D721Med (cell line): ENCODE measurements at places on chromosomes 12 and 14.

GRCh38 chr12:22686193-22686592, 61.2 kb downstream of the ETNK1 start:
- no peak for DNase-seq

- DNase-seq = no peak
Observed at GRCh38 chr12:31524791-31525495, 66.0 kb downstream of the DENND5B start.

DNA sequence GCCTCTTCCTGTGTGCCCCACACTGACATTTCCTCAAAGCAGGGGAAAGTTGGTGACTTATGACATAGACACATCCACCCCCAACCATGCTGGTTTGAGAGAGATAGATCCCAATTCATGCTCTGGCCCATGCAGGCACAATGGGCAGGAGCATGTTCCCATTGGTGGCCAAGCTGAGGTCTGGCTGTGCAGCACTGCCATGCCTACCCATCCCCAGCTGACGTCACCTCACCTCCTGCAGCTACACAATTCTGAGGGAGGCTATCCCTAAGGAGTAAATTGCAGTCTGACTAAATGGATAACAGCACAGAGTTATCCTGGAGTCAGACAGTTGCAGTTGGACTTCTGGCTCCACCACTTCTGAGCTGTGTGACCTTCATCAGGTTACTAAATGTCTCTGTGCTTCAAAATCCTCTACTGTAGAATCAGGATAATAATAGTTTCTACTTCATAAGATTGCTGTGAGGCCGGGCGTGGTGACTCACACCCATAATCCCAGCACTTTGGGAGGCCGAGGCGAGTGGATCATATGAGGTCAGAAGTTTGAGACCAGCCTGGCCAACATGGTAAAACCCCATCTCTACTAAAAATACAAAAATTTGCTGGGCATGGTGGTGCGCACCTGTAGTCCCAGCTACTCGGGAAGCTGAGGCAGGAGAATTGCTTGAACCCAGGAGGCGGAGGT, 323.9 kb downstream of the BCL11B start:
- DNase-seq = no peak

- DNase-seq = no peak
Observed at GRCh38 chr12:117069926-117070900, 29.0 kb downstream of the TESC start.

GRCh38 chr12:51421266-51421884, 3.3 kb upstream of the SLC4A8 start:
- peak; percentile 42 for DNase-seq

GRCh38 chr14:67738740-67739504, 37.2 kb downstream of the RDH12 start:
- no peak for DNase-seq

DNA sequence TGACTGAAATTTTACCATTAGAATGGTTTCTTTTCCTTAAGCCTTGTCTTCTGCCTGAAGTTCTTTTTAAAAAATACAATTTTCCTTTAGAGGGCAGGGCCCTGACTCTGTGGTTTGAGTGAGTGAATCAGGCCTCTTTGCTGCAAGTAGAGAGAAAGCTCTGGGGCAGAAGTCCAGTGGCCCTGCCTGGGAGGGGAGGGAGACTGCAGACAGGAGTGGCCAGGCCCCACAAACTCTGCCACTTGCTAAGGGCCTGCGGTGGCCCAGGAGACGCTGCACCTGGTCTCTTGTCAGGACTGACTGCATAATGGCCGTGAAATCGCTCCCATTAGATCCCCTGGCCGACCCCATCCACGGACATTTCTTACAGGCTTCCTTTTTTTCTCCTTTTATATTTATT, 25.5 kb downstream of the TSPAN11 start:
- no peak for DNase-seq

DNA sequence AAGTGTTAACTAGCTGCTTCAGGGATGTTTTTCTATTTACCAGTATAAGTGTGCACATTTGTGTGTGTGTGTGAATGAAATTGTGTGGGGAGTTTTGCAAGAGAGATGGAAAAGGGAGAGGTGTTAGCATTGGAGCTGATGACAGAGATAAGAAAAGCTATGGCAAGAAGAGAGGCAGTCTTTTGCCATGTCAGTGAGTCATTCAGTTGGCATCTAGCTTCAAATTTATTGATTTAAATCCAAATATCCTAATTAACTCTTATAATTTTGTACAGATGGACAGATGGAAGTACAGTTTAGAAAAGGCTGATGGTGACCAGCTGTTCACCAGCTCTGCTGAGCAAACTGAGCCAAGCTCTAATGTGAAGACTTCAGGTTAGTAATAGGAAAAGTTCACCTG, 3.3 kb upstream of the BHLHE41 start:
- DNase-seq = no peak

DNA sequence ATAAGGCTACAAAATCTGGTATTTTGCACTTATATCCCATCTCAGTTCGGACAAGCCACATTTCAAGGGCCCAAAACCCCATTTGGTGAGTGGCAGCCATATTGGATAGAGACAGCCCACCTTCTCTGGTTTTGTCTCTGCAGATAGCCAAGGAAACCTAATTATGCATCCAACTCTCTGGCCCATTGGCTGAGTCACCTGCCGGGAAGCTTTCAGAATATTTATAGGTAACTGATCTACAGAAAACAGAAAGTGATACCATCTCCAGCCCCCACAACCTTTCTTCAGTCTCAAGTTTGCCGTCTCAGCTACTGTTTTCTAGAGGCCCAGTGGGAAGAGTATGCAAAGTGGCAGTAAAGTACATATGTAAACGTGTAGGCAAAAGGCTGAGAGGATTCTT, 33.7 kb upstream of the PPP1CC start:
- no peak for DNase-seq

DNA sequence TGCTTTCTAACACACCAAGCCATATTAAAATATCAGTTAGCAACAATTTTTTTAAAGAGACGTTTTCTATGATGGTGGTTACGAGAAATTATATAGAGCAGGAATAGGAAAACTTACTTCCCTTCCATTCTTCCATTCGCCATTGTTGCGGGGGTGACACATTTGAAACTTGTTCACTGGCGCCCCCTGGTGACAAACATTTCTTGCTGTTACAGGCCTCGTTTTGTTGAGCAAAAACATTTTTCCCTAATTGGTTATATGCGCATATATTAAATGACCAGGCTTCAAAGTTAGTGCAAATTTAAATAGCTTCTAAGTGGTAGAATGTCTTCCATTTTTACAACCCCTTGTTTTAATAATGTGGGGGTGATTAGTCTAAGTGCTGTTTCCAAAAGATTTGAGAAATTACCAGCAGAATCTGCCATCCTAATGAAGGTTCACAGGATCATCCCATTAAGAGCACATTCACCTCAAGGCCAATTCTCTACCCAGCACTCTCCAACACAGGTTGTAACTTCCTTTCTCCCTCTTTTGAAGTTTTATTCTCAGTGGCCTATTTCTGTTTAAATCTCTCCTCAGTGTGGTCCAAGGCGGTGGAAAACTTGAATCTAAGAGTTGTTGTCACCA, 1124.7 kb downstream of the FLRT2 start:
- DNase-seq = no peak

GRCh38 chr14:61461808-61462275, 140.5 kb downstream of the PRKCH start:
- peak; percentile 59 for DNase-seq

DNA sequence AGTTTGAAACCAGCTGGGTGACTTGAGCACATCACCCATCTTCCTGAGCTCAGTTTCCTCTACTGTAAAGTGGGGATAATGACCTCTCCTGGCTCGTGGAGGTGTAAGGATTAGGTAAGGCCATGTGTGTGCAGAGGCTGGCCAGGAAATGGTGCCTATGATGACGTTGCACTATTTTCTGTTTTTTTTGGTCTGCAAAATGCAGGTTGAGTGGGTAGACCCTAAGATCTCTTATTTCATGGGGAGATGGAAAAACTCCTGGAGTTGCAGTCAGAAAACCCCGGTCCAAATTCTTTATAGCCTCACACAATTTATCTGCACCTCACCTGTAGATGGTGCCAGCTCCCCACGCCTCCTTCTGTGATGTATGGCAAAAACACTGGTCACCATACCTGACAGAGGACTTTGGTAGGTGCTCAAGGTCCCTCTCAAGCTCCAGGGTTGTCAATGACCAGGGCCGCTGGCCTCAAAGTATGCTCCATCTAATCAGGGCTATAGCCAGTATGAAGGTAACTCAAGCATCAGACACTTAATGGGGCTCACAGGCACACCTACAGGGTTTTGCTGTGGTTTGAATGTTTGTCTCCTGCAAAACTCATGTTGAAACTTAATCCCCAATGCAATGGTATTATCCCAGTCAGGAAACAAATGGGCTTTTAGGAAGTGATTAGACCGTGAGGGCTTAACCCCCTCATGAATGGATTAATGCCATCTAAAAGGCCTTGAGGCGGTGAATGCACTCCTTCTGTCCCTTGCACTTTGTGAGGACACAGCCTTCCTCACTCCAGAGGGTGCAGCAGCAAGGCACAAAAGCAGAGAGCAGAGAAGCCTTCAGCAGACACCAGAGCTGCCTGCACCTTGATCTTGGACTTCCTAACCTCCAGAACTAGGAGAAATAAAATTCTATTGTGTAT, 17.6 kb downstream of the C14orf132 start:
- DNase-seq = peak; percentile 51

DNA sequence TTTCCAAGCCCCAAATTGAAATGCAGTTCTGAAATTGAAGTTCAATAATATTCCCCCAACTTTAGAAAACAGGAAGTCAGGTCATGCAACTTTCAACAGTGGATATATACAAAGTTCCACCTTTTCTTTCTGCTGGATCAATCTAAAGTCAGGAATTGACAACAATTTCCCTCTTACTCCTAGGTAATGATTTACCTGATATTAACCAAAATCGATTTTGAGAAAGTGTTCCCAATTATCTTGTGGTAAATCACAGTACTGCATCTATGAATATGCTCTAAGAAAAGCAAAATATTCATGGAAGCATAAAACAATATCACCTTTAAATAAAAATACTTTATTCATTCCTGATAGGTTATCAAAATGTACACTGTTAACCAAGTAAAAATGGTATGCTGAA, 28.4 kb downstream of the BDKRB1 start:
- DNase-seq = no peak

- no peak for DNase-seq
Observed at GRCh38 chr12:16358878-16359277, 11.4 kb downstream of the MGST1 start.

GRCh38 chr12:10512798-10513197, 7.1 kb downstream of the EIF2S3B start:
- no peak for DNase-seq

GRCh38 chr12:95085612-95086011, 12.2 kb upstream of the NR2C1 start:
- no peak for DNase-seq

DNA sequence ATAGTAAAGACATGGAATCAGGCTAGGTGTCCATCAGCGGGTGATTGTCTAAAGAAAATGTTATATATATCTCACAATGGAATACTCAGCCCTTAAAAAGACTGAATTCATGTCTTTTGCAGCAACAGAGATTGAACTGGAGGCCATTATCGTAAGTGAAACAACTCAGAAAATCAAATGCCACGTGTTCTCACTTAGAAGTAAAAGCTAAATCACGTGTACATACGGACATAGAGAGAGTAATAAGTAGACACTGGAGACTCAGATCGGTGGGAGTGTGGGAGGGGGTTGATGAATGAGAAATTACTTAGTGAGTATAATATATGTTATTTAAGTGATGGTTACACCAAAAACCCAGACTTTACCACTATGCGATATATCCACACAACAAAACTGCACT, 266.3 kb upstream of the PPFIA2 start:
- DNase-seq = no peak

DNA sequence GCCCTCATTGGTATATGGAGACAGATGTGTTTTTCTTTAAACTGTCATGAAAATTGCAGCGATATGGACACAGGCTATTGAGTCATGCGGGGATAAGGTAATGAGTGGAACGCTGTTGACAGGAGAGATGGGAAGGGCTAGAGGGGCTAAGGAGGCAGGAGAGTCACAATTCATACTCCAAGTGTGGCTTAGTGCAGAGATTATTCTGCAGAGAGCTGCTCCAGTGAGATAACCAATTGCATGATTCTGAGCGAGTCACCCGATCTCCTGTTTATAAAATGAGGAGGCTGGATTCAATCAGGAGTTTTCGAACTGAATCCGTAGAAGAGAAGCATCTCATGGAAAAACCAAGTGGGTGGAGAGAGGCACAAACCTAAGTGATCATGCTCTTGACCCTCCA, 106.4 kb upstream of the PLEKHG7 start:
- no peak for DNase-seq

GRCh38 chr12:31589904-31590641, 863 bp downstream of the DENND5B start:
- DNase-seq = no peak

DNA sequence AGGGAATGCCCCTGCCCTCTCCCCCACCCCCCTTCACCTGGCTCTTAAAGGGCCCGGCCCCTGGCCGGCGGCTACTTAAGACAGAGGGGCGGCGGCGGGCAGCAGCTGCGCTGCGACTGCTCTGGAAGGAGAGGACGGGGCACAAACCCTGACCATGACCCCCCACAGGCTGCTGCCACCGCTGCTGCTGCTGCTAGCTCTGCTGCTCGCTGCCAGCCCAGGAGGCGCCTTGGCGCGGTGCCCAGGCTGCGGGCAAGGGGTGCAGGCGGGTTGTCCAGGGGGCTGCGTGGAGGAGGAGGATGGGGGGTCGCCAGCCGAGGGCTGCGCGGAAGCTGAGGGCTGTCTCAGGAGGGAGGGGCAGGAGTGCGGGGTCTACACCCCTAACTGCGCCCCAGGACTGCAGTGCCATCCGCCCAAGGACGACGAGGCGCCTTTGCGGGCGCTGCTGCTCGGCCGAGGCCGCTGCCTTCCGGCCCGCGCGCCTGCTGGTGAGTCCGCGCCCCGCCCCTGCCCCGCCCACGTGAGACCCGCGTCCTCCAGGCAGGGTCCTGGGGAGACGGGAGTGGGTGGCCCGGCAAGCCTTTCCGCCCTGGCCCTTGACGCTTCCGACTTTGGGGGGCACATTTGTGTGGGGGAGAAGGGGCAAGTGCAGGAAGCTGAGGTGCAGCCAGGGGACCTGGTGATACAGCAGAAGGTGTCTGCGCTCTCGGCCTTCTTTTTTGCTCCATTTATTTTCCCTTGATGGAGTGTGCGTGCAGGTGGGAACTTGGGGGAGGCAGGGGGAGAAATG, at the start of gene IGFBP6:
TSS of gene IGFBP6 (plus strand) at position 104 of the 790 bp plus-strand sequence. CDS start at position 155, 51 bp downstream.
- peak; percentile 32 for DNase-seq

- no peak for DNase-seq
Observed at GRCh38 chr12:54021432-54022013, 6.7 kb upstream of the HOXC6 start.

GRCh38 chr12:52359621-52360061, 7.6 kb downstream of the KRT85 start:
- DNase-seq = no peak

DNA sequence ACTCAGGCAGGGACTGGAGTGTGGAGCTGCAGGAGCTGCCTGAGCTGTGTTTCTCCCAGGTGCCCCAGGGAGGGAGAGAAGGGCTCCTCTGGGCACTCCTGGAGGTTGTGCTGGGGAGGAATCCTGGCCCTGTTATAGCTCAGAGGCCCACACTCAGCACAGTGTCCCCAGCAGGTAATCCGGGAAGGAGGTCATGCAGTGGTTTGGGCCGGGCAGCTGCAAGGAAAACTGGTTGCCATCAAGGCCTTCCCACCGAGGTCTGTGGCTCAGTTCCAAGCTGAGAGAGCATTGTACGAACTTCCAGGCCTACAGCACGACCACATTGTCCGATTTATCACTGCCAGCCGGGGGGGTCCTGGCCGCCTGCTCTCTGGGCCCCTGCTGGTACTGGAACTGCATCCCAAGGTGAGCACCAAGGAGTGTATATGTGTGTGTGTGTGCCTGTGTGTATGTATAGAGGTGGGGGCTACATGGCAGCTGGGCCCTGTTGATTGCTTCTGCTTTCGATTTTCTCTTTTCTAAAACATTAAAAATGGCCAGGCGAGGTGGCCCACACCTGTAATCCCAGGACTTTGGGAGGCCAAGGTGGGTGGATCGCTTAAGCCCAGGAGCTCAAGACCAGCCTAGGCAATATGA, 2.0 kb downstream of the AMHR2 start:
- DNase-seq = no peak
